ENCODE measurements at places on chromosomes 1 and 21.
A peak's percentile ranks its signal among the peaks of the same experiment; 100 is the strongest.

GRCh38 chr1:247322849-247323586 lies 8.6 kb downstream of the ZNF496 start:
- no peak for DNase-seq

DNA sequence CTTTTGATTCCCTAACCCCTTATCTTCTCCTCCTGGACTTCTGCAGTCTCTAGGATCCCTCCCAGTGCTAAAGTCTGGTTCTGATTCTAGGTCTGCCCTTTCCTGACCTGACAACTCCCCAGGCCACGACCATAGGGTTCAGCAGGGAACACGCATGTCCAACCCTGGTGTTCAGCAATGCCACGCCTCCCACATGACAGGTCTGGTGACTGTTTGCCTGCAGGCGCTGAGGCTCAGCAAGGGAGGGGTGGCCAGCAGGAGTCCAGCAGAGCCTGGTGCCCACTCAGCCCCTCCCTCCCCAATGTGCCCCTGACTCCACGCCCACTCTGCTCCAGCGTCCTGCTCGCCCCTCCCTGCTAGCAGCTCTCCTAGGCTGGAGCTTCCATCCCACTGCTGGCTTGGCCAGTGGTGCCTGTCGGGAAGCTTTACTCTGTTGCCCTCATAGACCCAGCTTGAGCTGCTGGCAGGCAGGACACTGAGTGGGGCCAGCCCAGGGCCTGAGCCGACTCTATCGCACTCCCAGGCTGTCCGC lies 17.3 kb downstream of the SLC9A1 start:
- no peak for DNase-seq

DNA sequence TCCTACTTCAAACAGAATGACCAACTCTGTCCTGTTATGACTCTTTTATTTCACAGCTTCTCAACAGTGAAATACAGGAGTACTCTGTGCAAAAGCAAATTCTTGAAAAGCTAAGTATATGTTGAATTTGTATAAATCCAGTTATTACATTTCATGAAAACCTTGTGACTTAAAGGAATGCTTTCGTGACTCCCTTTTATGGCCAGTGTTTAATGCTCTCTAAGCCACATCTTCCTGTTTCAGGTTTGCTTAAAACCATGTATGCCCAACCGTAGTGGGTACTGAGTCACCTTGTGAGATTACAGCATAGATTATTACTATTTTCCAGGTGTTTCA lies 40.2 kb upstream of the KIF1B start:
- no peak for DNase-seq

- no peak for DNase-seq
Observed at GRCh38 chr1:97201641-97202040, 480.1 kb downstream of the PTBP2 start.

GRCh38 chr1:222652676-222653075 lies 34.8 kb downstream of the MIA3 start:
- no peak for DNase-seq

- DNase-seq: no peak
Observed at GRCh38 chr1:201751872-201752271, 77.1 kb upstream of the IPO9 start.

DNA sequence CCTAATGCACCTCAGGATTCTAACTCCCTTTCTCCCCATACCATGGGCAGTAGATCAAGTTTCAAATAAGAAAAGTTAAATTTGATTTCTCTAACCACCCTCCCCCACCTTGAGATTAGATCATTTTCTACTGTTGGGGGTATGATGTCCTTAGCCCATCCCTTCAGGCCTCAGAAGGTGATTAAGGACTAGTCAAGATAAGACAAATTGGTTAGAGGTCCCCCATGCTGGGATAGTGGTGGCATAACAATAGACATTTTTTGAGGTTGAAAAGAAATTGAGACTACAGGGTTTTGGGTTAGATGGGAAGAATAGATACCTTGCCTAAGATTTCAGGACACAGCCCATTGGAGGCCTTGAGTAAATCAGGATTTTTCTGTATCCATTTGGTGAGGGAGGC lies 2.5 kb downstream of the CFAP126 start:
- no peak for DNase-seq

GRCh38 chr1:193513032-193513431 lies 326.6 kb upstream of the B3GALT2 start:
- DNase-seq: no peak

GRCh38 chr1:8477983-8478362 lies 160.1 kb downstream of the SLC45A1 start:
- no peak for DNase-seq

DNA sequence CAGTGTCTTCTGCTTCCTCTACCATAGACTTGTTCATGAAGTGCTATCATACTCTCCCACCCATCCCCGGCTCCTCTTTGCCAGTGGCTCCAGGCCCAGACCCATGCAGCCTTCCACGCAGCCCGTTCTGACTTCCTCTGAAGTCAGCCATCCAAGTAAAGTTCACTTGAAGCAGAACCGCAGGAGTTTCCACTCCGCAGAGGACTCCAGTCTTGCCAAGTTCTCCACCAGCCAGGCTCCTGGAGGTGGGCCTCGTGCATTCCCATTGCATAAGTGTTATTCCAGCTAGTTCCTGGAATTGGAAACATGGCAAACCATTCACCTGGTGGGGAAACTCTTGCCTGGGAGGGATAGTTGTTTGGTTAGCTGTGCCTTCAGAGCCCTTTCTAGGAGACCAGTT lies 185.1 kb downstream of the PLPP3 start:
- no peak for DNase-seq

DNA sequence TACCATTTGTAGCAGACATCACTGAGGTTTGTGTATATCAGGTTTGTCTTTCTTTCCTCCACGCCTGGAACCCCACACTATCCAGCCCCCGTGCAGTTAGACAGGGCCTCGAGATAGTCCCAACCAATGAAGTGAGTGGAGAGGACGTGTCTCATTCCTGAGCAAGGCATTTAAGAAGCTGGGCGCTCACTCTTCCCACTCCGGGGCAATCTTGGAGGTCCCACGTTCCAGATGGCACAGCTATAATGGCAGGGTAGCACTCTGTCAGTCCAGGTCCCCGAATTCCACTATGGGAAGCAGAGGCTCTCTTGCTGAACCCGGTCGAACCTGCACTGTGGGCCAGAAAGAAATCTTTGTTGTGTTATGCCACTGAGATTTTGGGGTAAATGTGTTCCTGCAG lies 57.3 kb upstream of the CSF3R start:
- DNase-seq: no peak

DNA sequence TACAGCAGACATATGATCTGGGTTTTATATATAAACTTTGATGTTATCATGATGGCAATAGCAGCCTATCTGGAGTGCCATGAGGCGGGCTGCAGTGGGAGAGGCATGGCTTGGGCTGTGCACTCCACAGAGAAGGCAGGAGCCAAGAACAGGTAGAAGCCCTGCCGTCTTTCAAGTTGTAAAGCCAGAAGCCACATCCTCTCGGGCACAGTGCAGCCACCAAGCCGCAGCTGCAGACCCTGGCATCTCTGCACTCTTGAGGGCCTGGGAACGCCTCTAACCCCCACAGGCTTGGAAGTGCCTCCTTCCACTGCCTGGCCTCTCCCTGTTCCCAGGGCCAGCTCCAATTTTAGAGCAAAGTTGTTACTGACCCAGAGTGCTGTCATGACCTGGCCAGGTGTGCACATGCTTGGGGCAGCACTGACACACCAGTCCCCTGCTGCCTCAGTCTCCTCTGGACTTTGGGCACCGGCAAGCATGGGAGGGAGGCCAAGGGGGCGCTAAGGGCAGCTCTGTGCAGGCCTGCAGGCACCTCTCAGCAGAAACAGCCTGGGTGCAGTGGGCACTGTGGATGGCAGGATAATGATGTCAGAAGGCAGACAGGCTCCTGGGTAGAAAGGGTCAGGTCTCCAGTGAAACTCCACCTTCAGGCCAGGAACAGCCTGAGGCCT lies 1619.8 kb upstream of the PRMT6 start:
- no peak for DNase-seq

DNA sequence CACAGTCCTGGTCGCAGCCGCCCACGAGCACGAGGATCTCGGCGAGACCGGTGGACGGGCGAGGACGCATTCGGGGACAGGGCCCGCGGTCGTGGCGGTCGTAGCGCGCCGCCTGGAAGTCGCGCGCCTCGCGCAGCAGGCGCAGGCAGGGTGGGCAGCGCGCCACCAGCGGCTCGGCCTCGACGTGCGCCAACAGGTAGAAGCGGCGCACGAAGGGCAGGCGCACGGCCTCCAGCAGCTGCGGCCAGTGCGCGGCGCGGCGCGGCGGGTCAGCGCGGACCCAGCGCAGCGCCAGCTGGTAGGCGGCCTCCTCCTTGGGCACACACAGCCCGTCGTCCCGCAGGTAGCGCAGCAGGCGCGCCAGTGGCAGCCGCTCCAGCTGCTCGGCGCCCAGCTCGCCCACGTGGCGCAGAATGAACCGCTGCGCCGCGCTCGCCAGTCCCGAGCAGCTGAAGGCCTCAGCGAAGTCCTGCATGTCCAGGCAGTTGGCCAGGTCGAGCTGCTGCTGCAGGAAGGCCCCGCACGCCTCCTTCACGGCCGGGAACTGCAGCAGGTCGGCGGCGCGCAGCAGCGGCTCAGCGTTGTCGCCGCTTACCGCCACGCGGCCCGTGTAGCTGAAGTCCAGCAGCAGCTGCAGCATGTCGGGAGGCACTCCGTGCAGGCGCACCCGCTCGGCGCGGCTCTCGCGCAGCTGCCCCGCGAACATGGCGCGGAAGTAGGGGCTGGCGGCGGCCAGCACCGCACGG lies 573 bp downstream of the KLHL21 start:
- DNase-seq: no peak

- DNase-seq: no peak
Observed at GRCh38 chr1:11384170-11384554, 94.8 kb upstream of the DISP3 start.

- DNase-seq: peak; percentile 25
Observed at GRCh38 chr1:22971161-22971560, 1.5 kb downstream of the LACTBL1 start.

DNA sequence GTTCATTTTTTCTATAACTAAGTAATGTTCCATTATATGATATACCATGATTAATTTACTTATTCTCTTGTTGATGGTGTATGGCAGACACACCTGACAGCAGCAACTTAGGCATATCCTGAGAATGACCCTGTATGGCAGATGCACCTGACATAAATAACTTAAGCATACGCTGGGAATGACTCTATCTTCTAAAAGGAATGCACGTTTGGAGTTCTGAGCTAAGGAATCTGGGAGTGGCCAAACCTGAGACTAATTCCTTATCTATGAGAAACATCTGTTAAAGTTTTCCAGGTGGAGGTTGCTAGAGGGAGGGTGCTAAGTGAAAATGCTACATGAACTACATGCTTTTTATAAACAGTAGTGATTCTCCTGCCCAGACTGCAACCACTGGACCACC lies 96.7 kb upstream of the RGS18 start:
- DNase-seq: no peak

GRCh38 chr1:229124116-229124515 lies 146.8 kb upstream of the RAB4A start:
- no peak for DNase-seq

DNA sequence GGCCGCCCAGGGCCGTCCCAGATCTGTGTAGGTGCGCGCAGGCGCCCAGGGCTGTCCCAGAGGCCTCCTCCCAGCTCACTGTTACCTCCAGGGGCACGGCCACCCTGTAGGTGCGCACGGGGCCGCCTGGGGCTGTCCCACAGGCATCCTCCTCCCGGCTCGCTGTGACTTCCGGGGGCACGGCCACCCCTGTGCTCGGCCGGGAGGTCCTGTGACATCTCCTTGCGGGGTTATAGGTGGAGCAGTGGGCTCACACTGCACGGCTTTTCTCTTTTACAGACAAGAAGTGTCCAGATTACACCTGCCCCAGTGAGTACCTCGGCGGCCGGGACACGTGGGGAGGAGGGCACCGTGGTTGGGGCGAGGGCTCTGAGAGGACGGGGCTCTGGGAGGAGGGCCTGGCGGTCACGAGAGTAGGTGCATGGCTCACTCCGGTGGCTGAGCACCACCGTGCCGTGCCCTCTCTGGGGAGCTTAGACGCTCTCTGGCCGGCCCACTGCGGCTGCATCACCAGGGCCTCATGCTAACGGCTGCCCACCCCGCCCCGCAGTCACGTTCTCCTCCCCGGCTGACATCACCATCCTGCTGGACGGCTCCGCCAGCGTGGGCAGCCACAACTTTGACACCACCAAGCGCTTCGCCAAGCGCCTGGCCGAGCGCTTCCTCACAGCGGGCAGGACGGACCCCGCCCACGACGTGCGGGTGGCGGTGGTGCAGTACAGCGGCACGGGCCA lies 21.4 kb downstream of the COL6A1 start:
- no peak for DNase-seq

GRCh38 chr1:197305925-197306324 lies 37.9 kb downstream of the CRB1 start:
- DNase-seq: no peak

GRCh38 chr1:116817582-116818064 lies 63.4 kb downstream of the CD2 start:
- no peak for DNase-seq

DNA sequence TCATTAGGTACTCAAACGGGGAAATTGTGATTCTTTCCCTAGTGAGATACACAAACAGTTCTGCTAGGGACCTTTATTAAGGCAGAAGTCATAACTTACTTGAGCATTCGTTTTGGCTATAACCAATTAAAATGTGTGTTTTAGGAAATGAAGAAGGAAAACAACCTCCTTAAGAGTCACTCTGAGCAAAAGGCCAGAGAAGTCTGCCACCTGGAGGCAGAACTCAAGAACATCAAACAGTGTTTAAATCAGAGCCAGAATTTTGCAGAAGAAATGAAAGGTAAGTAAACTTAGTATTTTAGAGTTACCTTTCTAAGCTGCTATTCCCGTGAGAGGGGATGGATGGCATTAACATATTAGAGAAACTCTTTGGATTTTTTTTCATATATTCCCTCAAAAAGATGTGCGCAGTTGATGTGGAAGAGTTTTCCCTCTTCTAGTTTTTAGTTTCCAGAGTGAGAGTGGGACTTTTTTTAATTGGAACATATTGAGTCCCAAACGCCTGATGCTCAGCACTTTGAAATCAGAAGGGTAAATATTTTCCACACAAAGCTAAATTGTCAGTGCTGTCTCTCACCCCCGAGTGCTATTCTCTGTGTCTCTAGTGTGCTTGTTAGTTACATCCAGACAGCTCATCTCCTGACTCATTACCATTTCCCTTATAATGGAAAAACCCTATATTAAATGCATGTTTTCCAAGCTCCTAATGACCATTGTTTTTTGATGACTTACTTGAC lies 34.9 kb downstream of the CENPF start:
- no peak for DNase-seq

GRCh38 chr1:36342426-36343185 lies 19.2 kb upstream of the EVA1B start:
- no peak for DNase-seq

GRCh38 chr1:7329868-7330615 lies 441.1 kb upstream of the VAMP3 start:
- DNase-seq: no peak

GRCh38 chr1:180628646-180629045 lies 3.2 kb upstream of the XPR1 start:
- DNase-seq: no peak

- DNase-seq: no peak
Observed at GRCh38 chr1:51557168-51557567, 38.1 kb upstream of the EPS15 start.

- no peak for DNase-seq
Observed at GRCh38 chr1:218933513-218933912, 240.2 kb upstream of the LYPLAL1 start.

GRCh38 chr1:16139473-16139962 lies 16.4 kb downstream of the EPHA2 start:
- no peak for DNase-seq
